ENCODE measurements at places on chromosomes 6 and 20.
A peak's percentile ranks its signal among the peaks of the same experiment; 100 is the strongest.

- no peak for DNase-seq
Observed at GRCh38 chr6:24899997-24900325, 35.8 kb downstream of the RIPOR2 start.

DNA sequence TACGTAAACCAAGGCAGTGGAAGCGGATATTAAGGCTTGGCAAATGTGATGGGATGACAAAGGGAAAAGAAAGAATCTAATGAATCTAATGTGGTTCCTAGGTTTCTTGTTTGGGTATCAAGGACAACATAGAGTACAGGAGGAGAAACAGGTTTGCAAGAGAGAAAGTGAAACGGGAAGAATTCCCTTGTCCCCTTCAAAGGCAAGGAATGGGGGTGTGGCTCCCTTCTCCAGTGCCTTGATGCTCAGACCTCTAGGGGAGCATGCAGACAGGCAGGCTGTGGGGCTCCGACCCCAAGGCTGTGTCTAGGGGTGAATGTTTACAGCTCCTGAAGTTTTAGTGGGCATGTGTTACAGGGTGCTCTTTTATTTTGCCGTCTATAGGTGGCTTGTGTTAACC is 317.5 kb upstream of the HSF2 start:
- DNase-seq = no peak

- no peak for DNase-seq
Observed at GRCh38 chr20:46209930-46210671, 92.0 kb downstream of the CD40 start.

- DNase-seq = no peak
Observed at GRCh38 chr6:37759221-37760144, 60.0 kb upstream of the ZFAND3 start.

DNA sequence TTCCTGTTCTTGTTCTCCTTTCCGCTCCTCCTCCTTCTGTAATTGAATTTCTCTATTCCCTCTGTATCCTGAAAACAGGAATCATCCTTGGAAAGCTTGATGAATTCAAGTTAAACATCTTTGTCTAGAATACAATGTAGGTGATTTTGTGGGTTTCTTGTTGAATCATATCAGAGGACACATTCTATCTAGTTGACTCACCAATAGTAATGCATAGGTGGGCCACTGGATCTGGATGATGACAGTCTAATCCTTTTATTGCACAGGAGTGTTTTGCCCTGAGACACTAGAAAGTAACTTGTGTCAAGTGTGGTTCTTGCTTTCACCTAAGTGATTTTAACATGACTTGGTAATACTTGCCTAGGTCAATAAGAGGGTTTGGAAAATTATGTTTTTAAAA is 164.3 kb downstream of the RFPL4B start:
- peak; percentile 46 for DNase-seq

DNA sequence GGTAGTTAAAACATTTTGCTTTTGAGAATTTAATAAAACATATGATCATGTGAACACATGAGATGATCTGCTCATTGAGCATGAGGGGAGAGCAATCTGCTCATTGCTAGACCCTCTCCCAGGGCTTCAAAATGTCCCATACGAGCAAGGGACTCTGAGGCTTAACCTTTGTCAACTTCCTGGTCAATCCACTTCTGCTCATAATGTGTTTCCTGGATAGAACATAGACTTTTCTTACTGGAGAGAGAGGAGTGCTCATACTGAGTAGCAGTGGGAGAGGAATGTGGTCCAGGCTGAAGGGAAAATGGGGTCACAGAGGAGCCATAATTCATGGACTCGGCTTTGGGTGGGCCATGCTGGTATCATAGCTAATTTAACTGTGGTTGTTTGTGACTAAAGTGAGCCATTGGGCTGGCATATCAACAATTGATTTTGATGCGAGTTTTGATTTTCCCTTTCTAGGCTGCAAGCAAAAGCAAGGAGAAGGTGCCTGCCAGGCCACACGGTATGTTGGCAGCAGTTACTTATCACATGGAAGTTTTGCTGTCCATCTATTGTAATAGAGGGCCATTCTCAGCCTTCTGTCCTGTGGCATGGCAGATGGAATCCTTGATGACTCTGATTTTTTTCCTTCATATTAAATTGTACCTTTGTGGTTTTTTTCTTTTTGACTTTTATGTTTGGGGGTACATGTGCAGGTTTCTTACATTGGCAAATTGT is 20.8 kb upstream of the ADGRF4 start:
- DNase-seq = no peak

GRCh38 chr6:37175332-37176267 is 5.6 kb downstream of the PIM1 start:
- no peak for DNase-seq

GRCh38 chr20:64154590-64155257 is 9.5 kb upstream of the MYT1 start:
- no peak for DNase-seq

DNA sequence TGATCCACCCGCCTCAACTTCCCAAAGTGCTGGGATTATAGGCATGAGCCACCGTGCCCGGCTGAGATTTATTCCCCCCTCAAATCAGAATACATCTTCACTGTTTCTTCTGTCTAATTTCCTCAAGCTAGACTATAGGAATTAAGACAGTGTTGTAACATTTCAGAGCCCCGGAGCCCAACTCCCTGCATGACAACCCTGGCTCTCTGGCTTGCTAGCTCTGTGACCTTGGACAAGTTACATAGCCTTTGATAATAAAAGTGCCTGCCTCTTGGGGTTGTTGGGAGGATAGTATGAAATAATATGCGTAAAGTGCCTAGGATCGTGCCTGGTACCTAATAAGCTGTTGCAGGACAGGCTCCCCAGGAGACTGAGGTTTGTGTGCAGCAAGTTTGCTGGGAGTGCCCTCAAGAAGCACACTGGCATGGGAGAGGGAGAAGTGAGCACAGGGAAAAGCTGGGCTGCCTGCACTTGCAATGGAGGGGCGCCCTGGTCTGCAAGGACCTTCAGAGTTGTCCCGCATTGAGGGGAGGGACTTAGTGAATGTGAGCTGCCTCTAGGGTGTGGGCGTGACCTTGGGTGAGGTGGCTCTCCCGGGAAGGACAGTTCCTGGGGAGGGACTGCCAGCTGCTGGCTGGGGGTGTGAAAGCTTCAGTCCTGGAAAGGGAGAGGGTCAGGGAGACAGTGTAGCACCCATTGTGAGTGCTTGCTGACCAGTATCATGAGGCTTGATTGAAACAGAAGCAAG is 43.4 kb downstream of the TAF8 start:
- no peak for DNase-seq

GRCh38 chr20:54097236-54097529 is 26.8 kb upstream of the BCAS1 start:
- no peak for DNase-seq

DNA sequence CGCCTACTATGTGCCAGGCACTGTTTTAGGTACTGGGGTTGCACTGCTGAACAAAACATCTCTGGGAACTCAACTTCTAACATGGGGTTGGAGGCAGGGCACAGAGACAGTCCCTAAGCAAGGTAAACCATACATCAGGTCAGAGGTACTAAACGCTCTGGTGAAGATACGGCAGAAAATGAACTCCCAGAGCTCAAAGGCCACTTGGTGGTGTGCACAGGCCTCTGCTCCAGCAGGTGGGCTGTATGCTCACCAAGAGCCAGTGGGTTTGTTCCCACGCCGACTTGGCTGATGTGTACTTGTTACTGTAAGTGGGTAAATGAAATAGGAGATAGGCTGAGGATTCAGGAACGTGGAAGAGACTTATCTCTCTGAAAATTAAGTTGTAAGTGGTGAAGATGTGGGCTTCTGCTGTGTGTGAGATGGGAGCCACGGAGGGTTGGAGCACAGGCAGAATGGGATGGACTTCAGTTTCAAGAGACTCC is 133.4 kb downstream of the PREX1 start:
- DNase-seq = no peak
